ENCODE measurements at places on chromosomes 5 and 9. TPM values are rescaled to one million over a fixed set of nuclear protein-coding genes. Genes with fewer than 3 reads are reported as not detected.

The APC gene
- 65.7 TPM for total RNA-seq

DNA sequence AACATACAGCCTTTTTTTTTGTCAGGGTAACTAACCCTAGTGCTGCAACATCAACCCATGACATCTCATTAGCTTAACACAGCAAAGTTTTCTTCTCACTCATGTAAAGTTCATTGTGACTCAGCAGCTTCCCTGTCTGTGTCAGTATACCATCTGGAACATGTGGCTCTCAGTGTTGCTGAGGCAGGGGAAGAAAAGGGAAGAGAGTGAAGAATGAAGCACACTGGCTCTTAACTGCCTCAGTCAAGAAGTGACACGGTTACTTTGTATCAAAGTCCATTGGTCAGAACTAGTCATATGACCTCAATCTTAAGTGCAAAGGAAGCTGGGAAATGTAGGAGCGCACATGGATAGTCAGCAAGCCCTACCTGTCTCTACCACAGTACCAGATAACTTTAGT lies 185.0 kb upstream of the ELL2 start:
- peak; percentile 59 for DNase-seq
- H3K4me1 ChIP-seq, result peaks cover 11% of the 10 kb centered on the region
- no peak overlapping the region for H3K27ac ChIP-seq

The ZNG1C gene
- 17.0 TPM for total RNA-seq

DNA sequence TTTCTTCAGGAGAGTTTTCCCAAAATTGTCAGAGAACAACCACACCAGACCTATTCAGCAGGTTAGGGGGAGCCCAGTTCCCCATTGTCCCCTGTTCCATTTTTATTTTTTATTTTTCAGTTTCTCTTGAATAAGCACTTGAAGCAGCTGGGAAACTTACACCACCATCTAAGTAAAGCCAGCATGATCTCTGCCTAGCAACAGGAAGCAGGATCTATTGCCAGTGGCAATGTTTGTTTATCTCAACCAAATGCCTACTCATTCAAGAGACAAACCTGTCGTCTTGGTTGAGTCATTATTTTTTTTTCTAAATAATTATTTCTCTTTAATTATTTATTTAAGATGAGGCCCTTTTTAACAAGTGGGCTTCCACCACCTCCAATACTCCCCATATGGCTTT lies 379.3 kb downstream of the PLK2 start:
- no peaks in the 10 kb centered on the region for H3K27me3 ChIP-seq
- no peak overlapping the region for H3K4me3 ChIP-seq
- H3K27ac ChIP-seq, result no peak overlapping the region
- DNase-seq, result no peak
- H3K36me3 ChIP-seq, result no peaks in the 10 kb centered on the region

The PDGFRB gene
- 567 TPM for total RNA-seq

- H3K27ac ChIP-seq, result no peak overlapping the region
- no peaks in the 10 kb centered on the region for H3K36me3 ChIP-seq
- DNase-seq, result no peak
- H3K4me3 ChIP-seq, result no peak overlapping the region
These were observed 104.6 kb downstream of the CACNA1B start for GRCh38 chr9:137982200-137982599.

DNA sequence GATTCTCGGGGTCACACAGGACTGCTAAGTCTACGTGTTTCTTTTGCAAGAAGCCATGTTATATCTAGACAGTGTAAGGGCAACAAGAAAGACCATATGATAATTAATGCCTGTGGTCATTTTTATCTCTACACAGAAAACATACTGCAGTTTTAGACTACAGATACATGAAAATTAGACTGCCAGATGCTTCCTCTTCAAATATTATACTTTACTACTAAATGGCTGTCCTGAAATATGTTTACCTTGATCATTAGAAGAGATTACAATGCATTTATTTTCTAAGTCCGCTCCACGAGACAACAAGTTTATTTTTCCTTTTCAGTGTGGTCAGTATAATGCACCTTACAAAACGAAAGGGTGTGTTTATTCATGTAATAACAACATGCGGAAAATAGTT lies 147.6 kb downstream of the KIAA0825 start:
- H3K36me3 ChIP-seq, result no peaks in the 10 kb centered on the region
- no peaks in the 10 kb centered on the region for H3K4me1 ChIP-seq
- DNase-seq, result no peak
- no peaks in the 10 kb centered on the region for H3K27me3 ChIP-seq
- no peak overlapping the region for H3K4me3 ChIP-seq

DNA sequence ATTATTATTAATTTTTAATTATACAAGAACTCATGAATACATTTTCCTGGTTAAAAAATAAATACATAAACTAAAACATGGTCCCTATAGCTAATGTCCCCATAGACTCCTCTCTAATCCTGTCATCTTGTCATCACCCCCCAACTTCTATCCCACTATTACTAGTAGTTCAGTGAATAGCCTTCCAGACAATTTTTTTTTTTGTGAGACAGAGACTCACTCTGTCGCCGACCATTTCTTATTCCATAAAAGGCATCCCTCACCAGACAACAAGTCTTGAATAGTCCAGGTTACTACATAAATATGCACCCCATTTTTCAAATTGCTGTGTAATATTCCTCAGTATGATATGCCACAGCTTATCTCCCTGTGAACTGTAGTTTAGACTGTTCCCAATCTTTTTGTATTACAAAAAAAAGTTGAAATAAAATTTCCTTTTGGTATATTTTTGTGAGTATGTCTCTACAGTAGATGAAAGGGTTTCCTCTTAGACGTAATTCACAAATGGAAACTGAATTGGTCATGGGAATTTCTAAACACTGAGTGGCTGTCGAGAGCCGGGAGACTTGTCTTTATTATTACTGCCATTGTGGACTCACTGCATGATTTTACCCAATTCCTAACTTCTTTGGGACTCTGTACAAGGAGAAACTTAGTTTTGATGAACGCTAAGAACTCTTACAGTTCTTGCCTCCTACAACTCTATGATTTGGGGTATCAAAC lies 6.4 kb upstream of the ABLIM3 start:
- H3K4me1 ChIP-seq, result peaks cover 31% of the 10 kb centered on the region
- H3K36me3 ChIP-seq, result no peaks in the 10 kb centered on the region
- no peak overlapping the region for H3K4me3 ChIP-seq
- no peak for DNase-seq
- peak overlapping the region; percentile 80 for H3K27ac ChIP-seq
- H3K27me3 ChIP-seq, result no peaks in the 10 kb centered on the region

DNA sequence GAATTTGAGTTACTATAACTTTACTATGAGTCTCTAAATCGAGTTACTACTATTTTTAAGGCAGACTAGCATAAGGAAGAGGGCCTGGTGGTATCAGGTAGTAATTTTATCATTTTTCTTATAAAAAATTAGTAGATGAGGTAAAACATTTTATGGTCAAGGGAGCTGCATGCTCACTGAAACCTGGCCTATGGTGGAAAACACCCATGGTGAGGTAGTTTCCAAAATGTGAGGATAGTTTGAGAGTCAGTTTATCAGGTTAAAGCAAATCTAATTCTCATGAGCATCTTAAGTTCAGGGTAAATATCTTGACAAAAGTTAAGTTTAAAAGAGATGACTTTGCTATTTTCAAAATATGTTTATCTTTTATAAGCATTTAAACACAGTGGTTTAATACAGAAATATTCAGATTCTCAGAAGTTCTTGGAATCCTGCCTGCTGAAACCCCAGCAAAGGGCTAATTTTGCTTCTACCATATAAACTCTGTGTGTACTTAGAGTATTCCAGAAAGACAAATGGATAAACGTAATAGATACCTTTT lies 10.0 kb downstream of the DDX4 start:
- no peaks in the 10 kb centered on the region for H3K36me3 ChIP-seq
- H3K4me1 ChIP-seq, result no peaks in the 10 kb centered on the region
- H3K27me3 ChIP-seq, result peaks cover 14% of the 10 kb centered on the region
- DNase-seq, result no peak
- H3K27ac ChIP-seq, result no peak overlapping the region

GRCh38 chr9:72983512-72984225 lies 30.8 kb upstream of the ALDH1A1 start:
- H3K4me1 ChIP-seq, result no peaks in the 10 kb centered on the region
- DNase-seq, result no peak
- H3K4me3 ChIP-seq, result no peak overlapping the region
- H3K36me3 ChIP-seq, result no peaks in the 10 kb centered on the region

The FOXD4L4 gene
- total RNA-seq, result under 0.01 TPM

- H3K27ac ChIP-seq, result no peak overlapping the region
- no peak overlapping the region for H3K4me3 ChIP-seq
- no peaks in the 10 kb centered on the region for H3K36me3 ChIP-seq
These were observed 14.0 kb upstream of the EGFL7 start for GRCh38 chr9:136648751-136649150.

The SPINK1 gene
- not detected for total RNA-seq

GRCh38 chr5:176810081-176810597 lies at the start of gene UNC5A:
TSS of gene UNC5A (plus strand) at chr5:176810559. CDS start at chr5:176810751, 192 bp downstream.
- peak; percentile 90 for DNase-seq
- H3K27ac ChIP-seq, result no peak within 1 kb of the TSS
- peaks cover 51% of the 10 kb centered on the region for H3K27me3 ChIP-seq
- no peaks in the 10 kb centered on the region for H3K4me1 ChIP-seq

DNA sequence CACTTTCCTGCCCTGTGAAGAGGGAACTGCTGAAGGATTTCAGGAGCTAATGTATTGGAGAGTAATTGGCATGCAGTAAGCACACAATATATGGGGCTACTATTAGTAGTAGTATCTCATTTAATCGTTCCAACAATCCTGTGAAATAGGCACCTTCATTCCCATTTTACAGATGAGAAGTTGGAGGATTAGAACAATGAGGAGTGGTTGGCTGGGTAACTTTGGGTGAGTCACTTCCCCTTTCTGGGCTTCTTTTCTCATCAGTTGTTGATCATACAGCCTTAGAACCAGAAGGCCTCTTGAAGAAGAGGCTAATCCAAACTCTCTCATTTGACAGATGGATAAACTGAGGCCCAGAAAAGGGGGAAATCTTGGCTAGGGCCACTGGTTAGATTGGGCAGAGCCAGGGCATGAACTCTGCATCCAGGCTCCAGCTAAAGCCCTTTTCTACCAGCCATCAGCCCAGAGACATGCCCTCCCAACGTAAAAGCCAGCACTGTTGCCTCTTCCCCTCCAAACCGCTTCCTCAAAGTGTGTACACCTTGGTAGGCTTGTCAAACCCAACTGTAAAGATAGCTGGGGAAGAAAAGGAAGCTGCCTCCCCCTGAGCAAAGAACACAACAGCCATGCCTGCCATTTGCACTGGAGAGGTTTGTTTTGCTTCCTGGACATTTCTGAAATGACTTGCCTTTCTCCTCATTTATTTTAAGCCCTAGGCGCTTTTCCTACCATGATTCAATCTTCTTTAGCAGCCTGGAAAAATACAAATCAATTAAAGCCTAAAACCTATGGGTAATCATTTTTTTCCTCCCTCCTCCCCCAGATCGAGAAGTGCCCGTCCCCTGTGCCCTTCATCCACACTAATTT lies 992 bp downstream of the SPACA9 start:
- DNase-seq, result peak; percentile 53
- peak overlapping the region; percentile 99 for H3K4me3 ChIP-seq
- peaks cover 6% of the 10 kb centered on the region for H3K4me1 ChIP-seq
- H3K27ac ChIP-seq, result no peak overlapping the region

GRCh38 chr5:178305801-178306200 lies 73.2 kb upstream of the PHYKPL start:
- H3K27me3 ChIP-seq, result no peaks in the 10 kb centered on the region
- no peaks in the 10 kb centered on the region for H3K4me1 ChIP-seq
- no peak overlapping the region for H3K4me3 ChIP-seq
- peak; percentile 47 for DNase-seq

DNA sequence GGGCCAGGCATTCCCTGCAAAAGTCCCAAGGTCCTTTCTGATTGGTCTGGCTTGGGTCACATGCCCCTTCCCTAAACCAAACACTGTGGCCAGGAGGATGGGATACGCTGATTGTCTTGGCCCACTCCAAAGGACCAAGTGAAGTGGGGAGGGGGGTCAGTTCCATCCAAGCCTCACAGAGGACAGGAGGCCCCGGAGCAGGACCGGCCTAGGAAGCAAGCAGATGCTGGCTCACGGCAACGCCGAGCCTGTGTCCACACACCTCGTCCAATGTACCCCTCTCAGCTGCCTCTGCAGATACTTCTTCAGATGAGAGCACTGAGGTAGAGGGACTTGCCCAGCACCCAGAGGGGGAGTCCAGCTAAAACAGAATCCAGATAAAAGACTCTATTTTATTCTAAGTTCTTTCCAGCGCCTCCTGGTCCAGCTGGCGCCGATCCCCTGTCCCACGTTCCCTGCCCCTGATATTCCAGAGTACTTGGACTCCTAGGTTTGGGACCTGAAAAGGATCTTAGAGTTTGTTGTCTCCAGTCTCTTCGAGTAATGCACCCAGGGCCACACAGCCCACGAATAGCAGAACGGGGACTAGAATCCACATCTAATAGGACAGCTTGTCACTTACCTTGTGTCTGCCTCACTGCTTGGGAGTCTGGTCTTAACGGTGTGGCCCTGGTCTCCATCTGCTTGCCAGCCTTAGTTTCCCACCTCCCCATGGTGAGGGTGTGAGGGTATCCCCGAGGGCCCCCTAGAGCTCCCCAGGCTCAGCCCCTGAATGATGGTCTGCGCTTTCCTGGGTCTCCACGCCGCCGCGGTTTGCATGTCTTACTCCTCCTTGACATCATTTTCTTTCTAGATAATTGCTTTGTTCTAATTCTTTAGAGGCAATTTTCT lies 72.4 kb upstream of the UNC5A start:
- DNase-seq, result no peak
- no peak overlapping the region for H3K27ac ChIP-seq

DNA sequence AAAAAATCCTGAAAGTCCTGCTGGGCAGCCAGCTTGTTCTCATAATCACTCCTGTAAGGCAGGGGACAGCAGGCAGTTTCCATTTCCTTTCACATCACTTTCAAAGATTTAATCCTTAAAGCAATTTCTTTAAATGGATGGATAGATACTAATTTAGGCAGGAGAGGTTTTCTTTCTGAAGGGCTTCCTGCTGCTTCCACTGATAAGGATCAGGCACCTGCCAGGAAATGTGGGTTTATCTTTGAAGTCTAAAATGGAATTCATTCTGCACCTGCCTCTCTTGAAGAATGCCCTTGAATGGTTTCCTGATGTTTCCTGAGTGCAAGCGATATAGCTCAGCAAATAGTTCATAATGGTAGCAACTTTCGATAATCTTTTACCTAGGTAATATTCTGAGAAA lies 64.5 kb downstream of the STARD4 start:
- no peaks in the 10 kb centered on the region for H3K4me1 ChIP-seq
- H3K27me3 ChIP-seq, result no peaks in the 10 kb centered on the region
- no peak for DNase-seq
- H3K4me3 ChIP-seq, result no peak overlapping the region
- H3K27ac ChIP-seq, result no peak overlapping the region

- H3K36me3 ChIP-seq, result no peaks in the 10 kb centered on the region
- no peaks in the 10 kb centered on the region for H3K27me3 ChIP-seq
- peaks cover 7% of the 10 kb centered on the region for H3K4me1 ChIP-seq
- no peak for DNase-seq
- no peak overlapping the region for H3K4me3 ChIP-seq
These were observed 17.4 kb upstream of the ADAMTS16 start for GRCh38 chr5:5122776-5123175.

- no peak overlapping the region for H3K27ac ChIP-seq
- DNase-seq, result no peak
- H3K36me3 ChIP-seq, result no peaks in the 10 kb centered on the region
- no peak overlapping the region for H3K4me3 ChIP-seq
- no peaks in the 10 kb centered on the region for H3K27me3 ChIP-seq
- H3K4me1 ChIP-seq, result no peaks in the 10 kb centered on the region
These were observed 211.6 kb downstream of the ATP10B start for GRCh38 chr5:160640406-160640805.

All from osteoblast (primary cell).